ENCODE measurements at places on chromosomes 5 and 9. TPM values are rescaled to one million over a fixed set of nuclear protein-coding genes. Genes with fewer than 3 reads are reported as not detected.
A peak's percentile ranks its signal among the peaks of the same experiment; 100 is the strongest.

The IFNA13 gene
- total RNA-seq, result not detected

The IL7R gene
- total RNA-seq, result 1.6 TPM

DNA sequence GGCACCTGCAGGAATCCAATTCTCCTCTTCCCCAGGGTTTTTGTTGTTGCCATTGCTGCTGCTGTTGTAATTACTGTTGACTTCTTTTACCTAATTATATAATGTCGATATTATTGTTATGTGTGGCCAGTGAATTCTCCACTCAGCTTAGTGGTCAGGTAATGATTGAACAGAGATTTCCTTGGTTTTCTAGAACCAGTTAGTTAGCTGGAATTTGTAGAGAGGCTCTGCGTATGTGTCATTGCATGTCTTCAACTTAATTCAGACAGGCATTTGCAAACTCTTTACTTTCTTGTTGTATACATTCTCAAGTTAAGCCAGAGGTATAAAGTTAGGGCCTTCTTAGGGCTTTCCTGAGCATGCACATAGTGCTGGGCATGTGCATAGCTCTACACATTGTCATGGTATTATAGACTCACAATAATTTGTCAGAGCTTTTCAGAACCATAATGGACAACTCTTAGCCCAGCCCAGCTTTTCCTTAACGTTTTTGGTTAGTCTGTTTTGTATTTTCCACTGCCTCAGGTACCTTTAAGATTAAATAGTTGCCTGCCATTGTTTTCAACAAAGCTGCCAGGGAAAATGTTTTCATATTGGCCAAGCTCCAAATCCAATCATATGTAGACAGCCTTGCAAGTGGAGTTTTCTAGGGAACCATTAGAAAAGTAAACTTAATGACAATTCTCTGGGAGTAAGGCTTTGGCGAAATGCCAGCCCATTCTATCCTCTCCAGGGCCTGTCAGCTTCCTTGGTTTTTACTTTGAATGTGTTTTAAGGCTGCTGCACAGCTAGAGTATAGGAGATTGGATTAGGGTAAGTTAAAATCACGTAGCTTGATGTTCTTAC is 68.1 kb downstream of the UBE2R2 start:
- DNase-seq, result peak; percentile 56

- DNase-seq, result no peak
Measured at GRCh38 chr9:137114613-137115393, at the start of gene DPP7. TSS of gene DPP7 (minus strand) at chr9:137114733. CDS start at chr9:137114713, 20 bp downstream.

- no peak for DNase-seq
Measured at GRCh38 chr9:91927922-91928510, 22.0 kb downstream of the ROR2 start.

DNA sequence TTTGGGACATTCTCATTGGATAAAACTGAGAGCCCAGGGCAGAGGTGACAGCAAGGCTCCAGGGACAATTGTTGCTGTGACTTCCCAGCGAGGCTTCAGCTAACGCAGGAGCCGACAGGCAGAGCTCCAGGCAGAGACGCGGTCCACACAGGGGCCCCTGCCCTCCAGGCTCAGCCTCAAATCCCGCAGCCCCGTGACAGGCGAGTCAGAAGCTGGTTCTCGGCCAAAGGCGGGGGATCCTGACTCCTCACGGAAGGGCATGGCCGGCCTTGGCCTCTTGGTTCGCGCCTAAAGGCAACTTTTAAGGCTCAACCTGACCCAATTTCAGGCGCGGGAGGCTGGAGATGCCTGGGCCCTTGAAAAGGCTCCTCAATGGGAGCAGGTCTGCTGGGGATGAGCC is 21.3 kb downstream of the SLC12A7 start:
- no peak for DNase-seq

DNA sequence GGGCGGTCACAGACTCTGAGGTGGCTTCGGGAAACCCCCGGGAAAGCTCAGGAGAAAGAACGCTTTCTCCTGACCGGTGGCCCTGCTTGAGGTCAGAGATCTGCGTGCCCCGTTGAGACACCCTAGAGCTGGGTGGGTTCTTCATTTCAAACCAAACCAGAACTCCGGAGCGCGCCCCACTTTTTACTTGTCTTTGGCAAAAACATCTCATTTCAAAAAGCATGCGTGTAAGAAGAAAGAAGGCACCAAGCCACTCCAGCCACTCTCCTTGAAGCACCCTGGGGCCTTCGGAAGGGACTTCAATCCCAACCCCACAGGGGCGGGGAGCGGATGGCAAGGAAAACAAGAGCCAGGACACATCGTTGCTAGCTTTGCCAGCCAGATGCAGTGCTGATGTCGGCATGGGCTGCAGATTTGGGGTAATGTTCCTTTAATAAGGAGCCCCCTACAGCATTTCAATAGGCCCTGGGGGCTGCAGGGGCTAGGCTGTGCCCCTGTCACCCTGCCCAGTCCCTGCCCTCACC is 171.7 kb downstream of the ERCC6L2 start:
- no peak for DNase-seq

DNA sequence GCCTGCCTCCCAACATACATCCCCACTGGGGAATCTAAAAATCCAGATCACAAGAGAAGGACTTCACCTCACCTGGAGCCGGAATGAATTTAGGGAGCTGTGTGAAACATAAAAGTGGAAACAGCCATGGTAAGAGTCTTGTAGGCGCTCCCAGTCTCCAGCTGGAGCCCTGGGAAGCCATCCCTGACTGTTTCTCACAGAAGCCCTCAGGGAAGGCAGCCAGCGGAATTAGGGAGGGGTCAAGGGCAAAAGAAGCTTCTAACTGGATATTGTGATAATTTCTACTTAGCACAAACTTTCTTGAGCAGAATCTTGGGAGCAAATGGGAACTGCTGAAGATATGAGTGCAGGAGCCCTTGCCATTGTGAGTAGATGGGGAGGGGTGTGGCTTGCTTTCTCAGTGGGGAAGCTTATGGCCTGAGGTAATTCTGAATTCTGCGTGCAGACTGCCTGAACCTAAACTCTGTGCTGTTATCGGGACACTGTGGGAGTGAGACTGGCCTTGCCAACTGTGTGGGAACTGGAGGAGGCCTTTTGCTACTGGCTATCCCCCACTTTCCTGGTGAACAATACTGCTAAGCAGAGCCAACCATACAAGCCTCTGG is 174.4 kb upstream of the SMC2 start:
- no peak for DNase-seq

- no peak for DNase-seq
Measured at GRCh38 chr9:37415011-37415719, 7.3 kb upstream of the GRHPR start.

- no peak for DNase-seq
Measured at GRCh38 chr5:138083702-138084101, at the start of gene WNT8A. TSS of gene WNT8A (plus strand) at chr5:138084033. CDS start at chr5:138084128, 95 bp downstream.

DNA sequence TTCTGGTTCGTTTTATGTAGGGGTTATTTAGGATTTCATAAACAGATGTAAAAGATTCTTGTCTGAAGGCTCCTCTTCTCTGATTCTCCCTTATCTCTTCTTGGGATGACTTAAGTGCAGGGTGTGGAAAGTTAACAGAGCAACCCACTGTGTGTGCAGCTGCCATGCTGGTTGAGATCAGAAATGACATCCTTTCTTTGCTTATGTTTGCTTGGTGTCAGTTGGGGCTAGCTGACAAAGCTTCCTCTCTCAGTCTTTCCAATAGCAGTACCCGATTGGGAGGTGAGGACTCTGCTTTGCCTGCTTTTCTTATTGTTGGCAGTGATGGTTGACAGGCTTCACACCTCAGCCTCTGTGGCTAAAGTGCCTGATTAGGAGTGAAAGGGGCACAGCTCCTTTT is 26.5 kb downstream of the OGN start:
- no peak for DNase-seq

GRCh38 chr5:168261227-168261571 is 30.2 kb upstream of the WWC1 start:
- DNase-seq, result no peak

GRCh38 chr5:110050640-110051345 is 361.1 kb downstream of the MAN2A1 start:
- DNase-seq, result no peak

- DNase-seq, result no peak
Measured at GRCh38 chr5:144142139-144142823, 28.2 kb downstream of the YIPF5 start.

The GLRA1 gene
- not detected for total RNA-seq

The IL13 gene
- total RNA-seq, result not detected

DNA sequence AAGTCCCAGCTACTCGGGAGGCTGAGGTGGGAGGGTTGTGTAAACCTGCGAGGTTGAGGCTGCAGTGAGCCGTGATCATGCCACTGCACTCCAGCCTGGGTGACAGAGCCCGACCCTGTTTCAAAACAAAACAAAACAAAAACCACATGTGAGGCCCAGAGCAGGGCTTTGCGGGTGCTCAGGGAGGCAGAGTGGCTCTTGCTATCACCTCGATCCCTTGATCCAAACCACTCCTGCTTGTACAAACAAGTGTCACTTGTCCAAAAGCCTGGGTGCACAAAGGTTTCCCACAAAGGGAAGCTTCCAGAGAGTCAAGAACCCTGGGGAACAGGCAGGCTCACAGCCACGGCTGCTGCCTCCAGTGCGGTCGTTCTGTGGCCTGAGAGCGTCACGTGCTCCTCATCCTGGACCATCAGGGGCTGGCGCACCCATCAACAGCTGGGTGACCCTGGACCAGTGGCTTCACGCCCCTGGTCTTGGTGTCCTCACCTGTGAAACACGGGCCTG is 162.7 kb downstream of the C9orf50 start:
- DNase-seq, result no peak

The ZNF462 gene
- total RNA-seq, result 8.8 TPM

GRCh38 chr9:131275332-131276093 is 797 bp downstream of the FAM78A start:
- DNase-seq, result no peak
